ENCODE measurements at places on chromosomes 1 and 21.

DNA sequence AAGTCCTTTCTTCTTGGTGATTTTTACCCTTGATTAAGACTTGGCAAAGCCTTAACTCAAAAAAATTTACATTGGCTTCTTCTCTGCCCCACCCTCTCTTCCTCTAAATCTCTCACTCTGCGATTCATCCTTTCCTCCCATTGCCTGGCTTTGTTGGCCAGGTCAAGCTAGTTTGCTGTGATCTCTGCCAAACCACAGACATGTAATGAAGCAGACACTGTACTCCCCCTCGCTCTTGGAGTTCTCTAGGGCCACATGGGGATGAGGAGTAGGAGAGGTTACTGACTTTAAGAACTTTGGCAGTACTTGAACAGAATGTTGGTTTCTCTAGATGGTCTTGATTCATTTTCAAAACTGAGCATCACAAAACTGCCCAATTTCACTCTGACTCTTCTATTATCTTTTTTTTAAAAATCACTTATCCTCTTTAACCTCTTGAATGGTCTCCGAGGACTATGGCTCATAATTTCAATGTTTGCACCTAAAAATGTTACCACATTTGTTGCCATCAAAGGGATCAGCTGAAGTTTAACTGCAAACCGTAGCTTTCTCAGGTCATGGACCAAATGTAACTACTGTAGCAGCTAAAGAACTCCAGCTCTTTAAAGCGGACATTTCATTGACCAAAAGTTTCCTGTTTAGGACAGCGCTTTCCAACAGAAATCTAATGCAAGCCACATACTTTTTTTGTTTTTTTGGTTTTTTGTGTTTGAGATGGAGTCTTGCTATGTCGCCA, 62.7 kb upstream of the IPO9 start:
- DNase-seq, result peak; percentile 61

DNA sequence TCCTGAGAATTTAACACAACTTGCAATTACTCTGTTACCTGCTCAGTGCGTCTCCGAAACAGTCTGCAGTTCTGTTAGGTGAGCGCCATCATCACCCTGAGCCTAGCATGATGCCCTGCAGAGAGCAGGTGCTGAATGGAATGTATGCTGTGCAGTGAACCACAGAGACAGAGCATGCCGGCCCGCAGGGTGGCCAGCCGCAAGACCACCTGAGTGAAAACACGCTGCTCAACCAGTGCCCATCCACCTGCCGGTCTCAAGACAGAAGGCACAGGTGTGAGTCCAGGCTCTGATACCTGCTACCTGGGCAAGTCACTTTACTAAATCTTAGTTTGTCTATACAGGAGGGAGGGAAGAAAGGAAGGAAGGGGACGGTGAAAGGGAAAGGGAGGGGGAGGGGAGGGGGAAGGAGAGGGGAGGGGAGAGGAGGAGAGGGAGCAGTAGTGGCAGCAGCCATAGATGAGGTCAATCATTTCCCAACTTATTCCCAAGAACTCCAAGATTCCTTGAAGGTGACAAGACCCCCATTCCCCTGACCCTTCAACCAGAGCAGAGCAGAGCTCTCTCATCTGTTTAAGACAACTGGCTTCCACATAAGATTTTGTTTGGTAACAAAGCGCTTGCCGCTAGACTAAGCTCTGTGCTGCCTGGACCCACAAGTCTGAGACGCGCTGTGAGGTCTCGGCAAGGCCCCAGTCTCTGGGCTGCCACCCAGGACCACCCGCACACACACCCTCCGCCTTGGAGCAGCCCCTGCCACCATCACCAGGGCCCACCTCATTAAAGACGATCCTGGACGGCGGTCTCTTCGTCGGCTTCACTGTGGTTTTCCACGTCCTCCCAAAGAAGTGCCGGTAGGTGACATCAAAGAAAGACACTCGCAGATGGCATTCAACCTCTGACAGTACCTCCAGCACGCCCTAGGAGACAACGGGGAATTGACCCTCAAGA, 14.5 kb downstream of the NPHP4 start:
- DNase-seq, result peak; percentile 16

DNA sequence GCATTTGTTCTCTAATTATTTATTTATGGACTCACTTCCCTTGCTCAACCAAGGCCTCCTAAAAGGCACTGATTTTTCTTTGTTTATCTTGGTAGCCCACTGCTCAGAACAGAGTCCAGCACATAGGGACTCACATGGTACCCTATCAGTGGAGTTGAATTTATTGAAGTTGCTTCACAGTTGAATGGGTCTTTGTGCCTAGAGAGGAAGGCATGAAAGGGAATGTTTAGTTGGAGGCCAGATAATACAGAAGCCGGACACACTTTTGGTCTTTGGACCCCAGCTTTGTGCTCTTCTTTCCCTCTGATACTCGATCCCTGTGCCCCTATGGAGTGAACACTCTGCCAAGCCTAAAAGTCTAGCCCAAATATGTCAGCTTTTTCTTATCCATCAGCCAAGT, 429.0 kb downstream of the PRDM2 start:
- no peak for DNase-seq

DNA sequence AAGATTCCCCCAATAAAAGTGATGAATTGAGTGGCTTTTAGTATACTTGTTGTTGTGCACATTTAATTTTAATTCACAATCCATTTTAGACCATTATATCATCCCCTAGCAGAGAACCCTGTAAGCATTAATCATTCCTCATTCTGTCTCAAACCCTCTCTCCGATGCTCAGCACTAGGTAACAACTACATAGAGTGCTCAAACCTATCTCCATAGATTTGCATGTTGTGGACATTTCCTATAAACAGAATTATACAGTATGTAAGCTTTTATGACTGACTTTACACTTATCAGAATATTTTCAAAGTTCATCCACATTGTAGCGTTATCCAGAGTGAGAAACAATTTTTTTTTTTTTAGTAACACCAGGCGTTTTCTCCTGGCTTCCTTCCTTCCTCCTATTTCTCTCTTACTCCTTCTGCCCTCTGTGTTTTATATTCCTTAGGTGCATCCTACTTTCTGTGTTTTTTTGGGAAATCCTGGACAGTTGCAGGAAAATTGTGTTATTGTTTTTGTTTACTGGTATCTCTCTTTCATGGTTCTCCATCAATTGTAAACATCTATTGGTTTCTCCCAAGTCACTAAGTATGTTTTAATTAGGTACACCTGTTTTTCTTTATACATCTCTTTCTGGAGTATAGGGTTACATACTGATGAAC, 1528.0 kb upstream of the TPTE start:
- DNase-seq, result peak; percentile 59

GRCh38 chr1:153791648-153792253, 16.5 kb downstream of the SLC27A3 start:
- no peak for DNase-seq

- DNase-seq, result no peak
These were observed 12.2 kb upstream of the RAB4A start for GRCh38 chr1:229258757-229259060.

- no peak for DNase-seq
These were observed 6.2 kb downstream of the SH2D5 start for GRCh38 chr1:20726118-20726911.

GRCh38 chr1:49046305-49046704, 269.6 kb upstream of the BEND5 start:
- DNase-seq, result no peak

DNA sequence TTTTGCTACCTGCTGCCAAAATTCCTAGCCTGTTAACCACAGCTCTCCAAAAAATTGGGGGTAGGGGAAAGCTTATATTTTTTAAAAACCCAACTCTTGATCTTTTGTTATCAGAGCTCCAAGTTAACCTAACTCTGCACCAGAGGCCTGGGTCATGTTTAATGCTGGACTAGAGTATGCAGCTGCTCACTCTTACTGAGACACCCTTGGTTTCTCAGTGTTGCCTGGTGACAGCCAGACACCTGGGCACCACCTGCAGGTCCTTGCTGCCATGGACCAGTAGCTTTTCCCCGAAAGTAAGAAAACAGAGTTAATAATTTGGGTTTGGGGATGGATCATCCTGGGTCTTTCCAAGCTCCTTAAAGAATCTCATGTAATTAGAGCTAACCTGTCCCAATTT, 30.1 kb downstream of the KCNJ6 start:
- no peak for DNase-seq
